ENCODE measurements at places on chromosomes 11 and 22.

- DNase-seq: no peak
Measured at GRCh38 chr11:13717331-13717730, 48.9 kb downstream of the FAR1 start.

DNA sequence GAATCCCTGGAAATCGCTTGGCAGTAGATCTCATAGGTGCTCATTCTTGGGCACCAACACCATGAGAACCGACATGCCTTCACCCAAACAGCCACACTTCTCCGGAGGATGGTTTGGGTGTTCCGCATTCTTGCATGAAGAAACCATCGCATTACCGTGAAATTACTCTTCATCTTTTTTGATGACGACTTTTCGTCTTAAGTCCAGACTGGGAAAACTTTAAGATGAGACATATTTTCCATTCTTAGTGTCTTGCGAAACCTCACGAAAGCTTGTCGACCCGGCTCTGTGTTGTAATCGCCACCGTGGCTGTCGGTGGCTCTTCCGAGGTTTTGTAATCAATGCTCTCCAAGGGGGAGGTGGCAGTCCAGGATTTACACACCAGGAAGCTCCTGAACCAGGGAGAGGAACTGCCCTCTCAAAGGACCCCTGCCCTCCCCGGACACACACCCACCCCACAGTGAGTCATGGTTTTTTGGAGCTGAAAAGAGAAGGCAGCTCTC lies 1.7 kb downstream of the TOM1 start:
- no peak for DNase-seq

- no peak for DNase-seq
Measured at GRCh38 chr11:114075891-114076441, 16.5 kb downstream of the ZBTB16 start.

GRCh38 chr22:24146791-24147353 lies 34.4 kb upstream of the SUSD2 start:
- no peak for DNase-seq

- no peak for DNase-seq
Measured at GRCh38 chr11:126647735-126648134, 292.2 kb downstream of the ST3GAL4 start.

GRCh38 chr22:32338757-32339156 lies 18.9 kb upstream of the RFPL3 start:
- no peak for DNase-seq

GRCh38 chr11:79438631-79439409 lies 2.0 kb downstream of the TENM4 start:
- no peak for DNase-seq

- DNase-seq: no peak
Measured at GRCh38 chr11:72716290-72716689, 35.9 kb downstream of the ARAP1 start.

DNA sequence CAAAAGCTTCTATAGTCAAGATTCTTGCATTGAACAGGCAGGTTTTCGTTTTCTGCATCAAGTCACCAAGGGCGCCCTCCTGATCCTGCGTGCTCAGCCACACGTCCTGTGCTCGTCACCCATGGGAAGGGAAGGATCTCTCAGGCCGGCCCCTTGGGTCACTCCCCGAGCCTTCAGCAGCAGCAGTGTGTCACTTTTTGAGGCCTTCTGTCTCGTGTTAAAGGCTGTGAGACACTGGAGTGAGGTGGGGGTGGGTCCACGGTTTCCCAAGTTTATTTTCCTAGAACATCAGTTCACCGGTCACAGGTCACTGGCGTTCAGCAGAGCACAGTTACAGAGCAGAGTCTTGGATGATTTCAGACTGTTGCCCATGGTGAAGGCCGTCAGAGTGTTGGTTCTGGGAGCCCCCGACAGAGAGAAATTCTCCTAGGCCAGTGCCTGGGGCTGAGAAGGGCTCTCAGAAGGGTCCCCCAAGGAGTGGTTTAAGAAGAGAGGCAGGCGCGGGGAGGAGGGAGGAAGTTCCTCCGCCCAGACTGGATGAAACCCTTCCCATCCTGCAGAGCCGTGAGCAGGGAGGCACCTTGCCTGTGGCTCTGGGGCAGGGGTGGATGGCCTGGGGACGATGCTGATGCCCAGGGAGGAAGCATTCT lies 13.5 kb upstream of the ADORA2A start:
- no peak for DNase-seq

DNA sequence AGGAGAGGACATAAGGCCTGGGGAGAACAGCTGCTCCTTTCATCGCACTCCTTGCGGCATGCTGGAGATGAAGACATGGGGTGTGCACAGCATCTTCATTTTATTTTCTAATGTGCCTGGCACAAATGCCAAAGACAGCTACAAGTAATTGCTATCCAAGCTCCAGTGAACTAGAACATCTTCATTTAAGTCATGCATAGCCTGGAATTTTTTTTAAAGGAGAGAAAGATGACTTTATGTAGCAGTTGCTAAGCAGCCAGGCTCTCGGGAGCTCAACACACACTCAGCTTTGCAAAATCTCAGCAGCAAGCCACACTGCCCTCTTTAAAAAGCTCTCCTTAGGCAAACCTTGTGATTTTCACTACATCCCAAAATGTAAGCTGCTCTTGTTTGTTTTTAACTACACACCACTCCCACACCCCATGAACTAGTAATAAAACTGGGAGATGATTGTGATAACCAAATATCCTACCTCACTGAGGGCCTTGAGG lies 164.5 kb upstream of the POU2AF2 start:
- peak; percentile 56 for DNase-seq

GRCh38 chr22:36580846-36581245 lies 51.9 kb upstream of the EIF3D start:
- DNase-seq: no peak

GRCh38 chr11:129331217-129331616 lies 44.4 kb upstream of the BARX2 start:
- DNase-seq: no peak

GRCh38 chr22:38218661-38219622 lies 17.1 kb downstream of the MAFF start:
- DNase-seq: no peak

DNA sequence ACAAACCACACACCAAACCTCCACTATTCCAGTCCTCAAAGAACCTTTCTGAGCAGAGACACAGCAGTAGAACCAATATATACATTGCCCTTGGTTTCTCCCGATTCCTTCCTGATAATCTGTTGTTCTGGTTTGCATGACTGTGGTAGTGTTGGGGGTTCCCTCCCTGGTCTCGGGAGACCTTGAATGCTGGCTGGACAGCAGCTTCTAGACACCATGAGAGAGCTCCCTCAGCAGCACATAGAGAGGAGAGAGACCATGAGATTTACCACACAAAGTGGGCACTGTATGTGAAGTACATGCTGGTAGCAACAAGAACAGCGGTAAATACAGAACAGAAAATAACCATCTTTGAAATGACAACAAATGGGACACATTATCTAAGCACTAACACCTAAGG lies 2.6 kb downstream of the C11orf91 start:
- no peak for DNase-seq

GRCh38 chr22:39106326-39106725 lies 9.3 kb downstream of the APOBEC3H start:
- no peak for DNase-seq

DNA sequence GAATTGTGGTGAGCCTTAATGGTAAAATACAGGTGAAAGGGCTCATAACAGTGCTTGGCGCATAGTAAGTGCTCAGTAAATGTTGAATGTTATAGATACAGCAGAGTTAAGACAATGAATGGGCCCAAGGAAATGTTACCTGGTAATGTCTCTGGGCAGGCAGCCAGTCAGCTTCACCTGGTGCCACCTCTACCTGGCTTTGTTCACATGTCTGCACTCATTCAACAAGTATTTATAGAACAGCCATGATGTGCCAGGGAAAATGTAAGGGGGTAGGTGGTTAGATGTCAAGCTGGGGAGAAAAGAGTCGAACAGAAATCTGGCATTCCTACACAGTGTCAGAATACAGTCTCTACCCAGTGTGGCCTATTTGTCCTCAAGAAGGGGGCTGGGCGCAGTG lies 238.8 kb upstream of the SYN3 start:
- no peak for DNase-seq

DNA sequence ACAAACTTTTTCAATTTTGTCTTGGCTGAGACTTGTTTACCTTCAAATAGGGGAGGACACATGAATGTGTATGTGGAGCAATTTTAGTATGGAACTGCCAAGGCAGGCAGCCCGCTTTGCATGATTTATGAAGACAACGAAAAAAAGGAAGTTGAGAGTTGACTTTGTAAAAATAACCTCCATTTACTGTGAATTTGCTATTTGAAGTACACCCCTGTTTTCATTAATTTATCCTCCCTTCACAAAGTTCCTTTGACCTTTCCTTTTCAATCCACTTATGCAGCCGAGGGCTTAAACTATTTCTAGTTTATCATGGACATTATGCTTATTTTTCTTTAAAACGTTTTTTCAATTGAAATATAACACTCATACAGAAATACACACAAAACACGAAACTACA lies 369.6 kb upstream of the CADM1 start:
- no peak for DNase-seq

- no peak for DNase-seq
Measured at GRCh38 chr11:85912414-85912813, 57.2 kb downstream of the CCDC83 start.

DNA sequence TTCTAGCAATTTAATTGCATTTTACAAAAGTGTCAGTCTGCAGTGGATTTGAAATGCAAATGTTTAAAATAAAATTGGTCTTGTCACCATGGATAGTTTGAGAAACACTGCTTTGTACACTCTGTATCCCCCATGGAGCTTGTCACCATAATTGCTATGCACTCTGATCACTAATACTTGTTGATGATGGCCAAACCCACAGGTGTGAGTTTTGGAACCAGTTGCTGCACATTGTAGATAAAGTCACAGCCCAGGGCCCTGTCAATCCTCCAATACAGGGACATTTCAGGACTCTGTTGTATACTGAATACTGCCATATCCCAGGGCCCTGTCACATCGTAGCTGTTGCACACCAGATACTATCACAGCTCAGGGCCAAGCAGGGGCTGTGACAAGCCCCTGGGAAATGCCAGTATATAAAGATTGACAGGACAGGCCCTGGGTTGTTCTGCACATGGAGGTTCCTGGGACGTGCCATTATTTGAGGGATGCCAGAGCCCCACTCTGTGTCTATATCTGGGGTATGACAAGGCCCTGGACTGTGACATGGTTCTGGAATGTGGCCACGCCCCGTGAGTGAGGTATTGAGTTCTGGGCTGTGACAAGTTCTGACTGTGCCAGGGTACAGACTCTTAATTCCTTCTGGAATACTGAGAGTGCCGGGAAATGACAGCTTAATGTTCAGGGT lies 27.9 kb upstream of the SMPD1 start:
- DNase-seq: no peak

GRCh38 chr11:109304159-109304558 lies 117.8 kb upstream of the C11orf87 start:
- no peak for DNase-seq

- DNase-seq: no peak
Measured at GRCh38 chr11:61201476-61201875, 1.8 kb upstream of the PGA3 start.

GRCh38 chr11:6319704-6320410 lies 444 bp downstream of the CAVIN3 start:
- DNase-seq: no peak

- no peak for DNase-seq
Measured at GRCh38 chr11:57097149-57097548, 84.6 kb upstream of the LRRC55 start.

DNA sequence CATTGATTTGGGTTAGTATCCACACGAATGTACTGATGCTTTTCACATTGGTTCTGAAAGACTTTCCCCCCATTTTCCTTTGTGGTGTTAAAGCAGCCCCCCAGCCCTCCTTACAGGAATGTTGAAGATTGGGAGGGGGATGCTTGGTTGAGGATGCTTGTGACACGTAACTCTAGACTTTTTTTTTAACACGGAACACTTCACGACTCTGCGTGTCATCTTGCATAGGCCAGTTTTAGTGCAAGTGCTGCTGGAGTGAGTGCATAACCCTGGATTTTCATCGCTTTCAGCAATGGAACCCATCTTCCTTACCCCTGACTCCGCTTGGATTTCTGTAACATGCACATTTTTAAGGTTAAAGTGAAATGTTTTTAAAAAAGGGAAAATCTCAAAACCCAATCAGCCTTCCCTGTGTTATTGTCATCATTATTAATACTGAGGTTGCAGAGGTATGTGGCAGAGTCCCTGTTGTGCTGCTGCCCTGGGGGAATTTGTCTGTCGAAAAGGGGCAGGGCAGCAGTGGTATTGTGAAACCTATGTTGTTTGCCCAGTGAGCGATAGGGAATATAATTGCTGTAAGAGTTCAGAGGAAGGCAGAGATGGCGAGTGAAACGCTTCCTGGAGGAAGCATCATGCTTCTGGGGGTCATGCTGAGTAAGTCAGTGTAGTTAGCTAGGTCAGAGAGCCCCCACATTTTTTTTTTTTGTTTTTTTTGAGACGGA lies 12.1 kb downstream of the CECR2 start:
- no peak for DNase-seq

GRCh38 chr11:47460571-47461235 lies 11.8 kb upstream of the RAPSN start:
- DNase-seq: no peak

GRCh38 chr22:31289344-31289743 lies 2.9 kb downstream of the PIK3IP1 start:
- no peak for DNase-seq

DNA sequence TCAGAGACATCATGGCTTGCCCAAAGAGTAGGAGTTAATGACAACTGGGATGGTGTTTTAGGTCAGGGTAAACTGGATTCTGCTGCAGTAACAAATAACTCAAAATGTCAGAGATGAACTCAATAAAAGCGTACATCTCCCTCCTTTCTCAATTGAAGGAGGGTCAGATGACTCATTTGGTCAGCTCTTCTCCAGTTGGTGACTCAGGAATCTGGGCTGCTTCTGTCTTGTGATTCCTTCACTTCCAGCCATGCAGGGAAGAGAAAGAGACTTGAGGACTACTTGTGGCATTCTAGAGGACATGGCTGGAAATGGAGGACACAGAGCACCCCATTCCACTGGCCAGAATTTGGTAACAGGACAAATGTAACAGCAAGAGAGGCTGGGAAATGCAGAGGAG lies 3.2 kb upstream of the SYT13 start:
- no peak for DNase-seq

- no peak for DNase-seq
Measured at GRCh38 chr22:46320716-46321386, 14.7 kb upstream of the TRMU start.

DNA sequence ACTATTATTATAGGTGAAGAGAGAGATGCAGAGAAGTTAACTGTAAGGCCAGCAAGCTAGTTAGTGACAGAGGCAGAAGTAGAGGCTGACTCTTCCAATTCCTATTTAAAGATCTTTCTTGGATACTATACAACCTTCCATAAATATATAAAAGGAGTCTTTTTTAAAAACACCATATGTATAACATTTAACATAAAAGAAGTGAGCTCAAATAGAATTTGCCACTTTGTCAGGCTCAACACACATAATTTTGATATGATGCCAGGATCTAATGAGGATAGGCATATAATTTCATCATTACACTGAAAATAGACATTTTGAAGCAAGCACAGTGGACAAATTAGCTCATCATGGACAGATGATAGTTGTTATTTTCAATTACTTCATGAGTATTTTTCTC lies 64.1 kb upstream of the MPPED2 start:
- no peak for DNase-seq

GRCh38 chr11:12118949-12119348 lies 8.6 kb downstream of the MICAL2 start:
- DNase-seq: peak; percentile 92

All from NCI-H187 treated with DMSO at 0.1 percent for 48 hours (cell line).